ENCODE measurements at places on chromosomes 4 and X. TPM values are rescaled to one million over a fixed set of nuclear protein-coding genes. Genes with fewer than 3 reads are reported as not detected.
A peak's percentile ranks its signal among the peaks of the same experiment; 100 is the strongest.

GRCh38 chr4:15809058-15809457 is 30.9 kb downstream of the CD38 start:
- no peak overlapping the region for H3K27ac ChIP-seq
- H3K4me1 ChIP-seq: peaks cover 23% of the 10 kb centered on the region
- H3K4me3 ChIP-seq: peak overlapping the region; percentile 40
- no peak for DNase-seq
- no peaks in the 10 kb centered on the region for H3K36me3 ChIP-seq

DNA sequence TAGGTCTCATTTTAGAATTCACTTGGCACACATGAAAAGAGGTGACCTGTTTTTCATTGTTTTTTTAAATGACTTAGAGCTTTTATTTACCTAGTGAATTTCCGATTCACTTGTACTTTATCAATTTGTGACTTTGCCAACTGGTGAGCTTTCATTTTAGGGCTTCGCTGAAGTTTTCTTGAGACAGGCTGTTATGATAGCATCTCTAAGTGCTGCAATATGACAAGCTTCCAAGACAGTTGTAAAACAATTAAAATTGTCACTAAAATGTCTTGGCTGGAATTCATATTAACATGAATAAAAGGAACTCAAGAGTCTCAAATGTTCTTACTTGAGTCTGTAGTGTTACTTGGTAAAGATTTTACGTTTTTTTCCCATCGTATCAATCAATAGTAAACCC is 831.7 kb upstream of the GRID2 start:
- H3K4me1 ChIP-seq: no peaks in the 10 kb centered on the region
- no peak overlapping the region for H3K4me3 ChIP-seq
- no peak overlapping the region for H3K27ac ChIP-seq
- H3K27me3 ChIP-seq: no peaks in the 10 kb centered on the region
- no peak for DNase-seq
- no peaks in the 10 kb centered on the region for H3K36me3 ChIP-seq

DNA sequence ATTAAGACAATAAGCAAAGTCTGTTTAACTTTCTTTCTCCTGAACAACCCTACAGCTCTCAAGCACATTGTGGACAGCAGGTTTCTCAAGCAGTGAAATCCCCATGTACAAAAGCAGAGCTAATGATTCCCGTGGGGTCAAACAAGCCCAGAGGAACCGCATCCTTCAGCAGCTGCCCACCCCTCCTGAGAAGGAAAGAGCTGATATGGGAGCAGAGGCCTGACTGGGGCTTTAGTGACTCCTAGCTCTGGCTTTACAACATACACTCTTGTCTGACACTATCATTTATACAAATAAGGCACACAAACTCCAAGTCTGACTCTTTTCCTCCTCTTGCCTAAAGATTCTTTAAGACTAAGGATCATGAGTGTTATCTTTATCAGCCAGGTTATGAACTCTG is 32.8 kb downstream of the HDAC8 start:
- DNase-seq: no peak
- peaks cover 12% of the 10 kb centered on the region for H3K4me1 ChIP-seq
- no peak overlapping the region for H3K4me3 ChIP-seq
- no peaks in the 10 kb centered on the region for H3K27me3 ChIP-seq
- H3K36me3 ChIP-seq: no peaks in the 10 kb centered on the region

Gene COL25A1
- polyA plus RNA-seq: 0.35 TPM

Gene AMTN
- polyA plus RNA-seq: not detected

Gene PIN4
- polyA plus RNA-seq: 12.1 TPM

DNA sequence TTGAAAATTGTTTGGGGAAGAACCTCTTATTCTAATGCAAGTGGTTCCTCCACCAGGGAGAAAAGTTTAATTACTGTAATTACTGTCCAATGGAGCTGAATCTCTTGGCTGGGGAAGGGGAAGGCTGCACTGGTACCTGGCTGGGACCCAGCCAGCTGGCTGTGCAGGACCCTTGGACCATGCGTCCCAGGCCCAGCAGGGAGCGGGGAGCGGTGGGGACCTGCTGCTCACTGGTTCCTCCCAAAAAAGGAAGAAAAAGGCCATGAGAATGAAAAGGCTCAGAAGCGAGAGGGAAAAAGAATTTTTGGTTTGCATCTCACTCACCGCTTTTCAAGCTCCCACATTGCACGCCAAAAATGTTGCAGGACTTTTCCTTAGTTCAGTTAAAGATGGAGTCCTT is 333.5 kb downstream of the FAM47B start:
- no peaks in the 10 kb centered on the region for H3K36me3 ChIP-seq
- no peaks in the 10 kb centered on the region for H3K27me3 ChIP-seq
- no peaks in the 10 kb centered on the region for H3K4me1 ChIP-seq
- H3K27ac ChIP-seq: no peak overlapping the region
- no peak for DNase-seq

GRCh38 chr4:189376901-189377300 is 563.8 kb upstream of the FRG1 start:
- no peaks in the 10 kb centered on the region for H3K4me1 ChIP-seq
- no peaks in the 10 kb centered on the region for H3K36me3 ChIP-seq
- DNase-seq: no peak
- no peak overlapping the region for H3K27ac ChIP-seq

DNA sequence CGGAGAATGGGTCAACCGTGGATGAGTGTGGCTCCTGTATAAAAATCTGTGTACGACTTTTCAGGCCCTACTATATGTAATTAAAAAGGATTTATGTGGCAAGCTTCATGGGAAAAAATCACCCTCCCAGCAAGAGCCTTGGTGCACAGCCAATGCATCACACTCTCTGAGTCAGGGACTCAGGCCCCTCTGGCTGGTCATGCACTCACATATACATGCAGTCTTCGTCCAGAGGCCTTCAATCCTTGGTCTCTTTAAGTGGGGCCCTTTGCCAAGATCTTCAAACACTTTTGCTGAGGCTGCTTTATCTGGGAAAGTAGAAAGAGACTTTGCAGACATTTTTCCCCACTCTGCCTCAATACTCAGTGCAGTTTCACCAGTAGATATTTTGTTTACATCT is 311.4 kb upstream of the FSTL5 start:
- no peaks in the 10 kb centered on the region for H3K27me3 ChIP-seq
- H3K27ac ChIP-seq: no peak overlapping the region
- no peak for DNase-seq
- no peaks in the 10 kb centered on the region for H3K36me3 ChIP-seq
- no peak overlapping the region for H3K4me3 ChIP-seq
